Islet precursor cell (in vitro differentiated cells): ENCODE measurements at places on chromosomes 5 and 9.

DNA sequence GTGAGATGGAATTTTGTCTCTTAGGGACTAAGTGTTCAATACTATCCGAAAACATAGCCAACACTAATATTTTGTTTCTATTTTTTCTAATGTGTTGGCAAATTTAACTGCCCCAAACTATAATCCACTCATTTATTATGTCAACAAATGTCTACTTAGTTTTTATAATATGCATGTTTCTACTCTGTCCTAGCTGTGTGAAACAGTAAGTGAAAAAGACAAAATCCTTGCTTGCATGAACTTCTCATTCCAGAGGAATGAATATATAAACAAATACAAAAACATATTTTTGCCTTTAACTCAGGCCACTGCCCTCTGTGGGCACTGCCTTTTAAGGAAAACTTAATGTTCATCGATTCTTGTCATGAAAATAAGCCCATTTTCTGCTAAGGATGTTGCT is 1275.4 kb upstream of the CDH18 start:
- no peak for DNase-seq

DNA sequence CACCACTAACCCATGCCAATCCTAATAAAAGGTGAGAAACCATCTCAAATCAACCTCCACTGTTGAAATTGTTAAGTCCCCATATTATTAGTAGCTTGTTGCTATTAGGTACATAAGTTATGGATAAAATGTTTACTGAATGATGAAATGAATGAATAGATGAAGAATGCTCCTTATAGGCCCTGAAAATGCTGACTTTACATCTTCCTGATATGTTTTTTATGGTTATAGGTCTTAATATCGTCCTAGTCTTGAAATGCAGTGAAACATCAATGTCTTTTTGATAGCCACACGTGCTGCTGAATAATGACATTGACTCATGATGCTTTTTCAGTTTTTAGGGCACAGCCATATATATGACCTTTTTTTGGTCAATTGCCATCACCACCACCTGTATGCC is 277.7 kb downstream of the SAXO1 start:
- no peak for DNase-seq

- DNase-seq = peak; percentile 73
Observed at GRCh38 chr5:30968971-30969370, 224.5 kb upstream of the CDH6 start.

- no peak for DNase-seq
Observed at GRCh38 chr9:4686112-4686511, 6.7 kb downstream of the CDC37L1 start.

- no peak for DNase-seq
Observed at GRCh38 chr5:9519537-9519936, 26.3 kb downstream of the SEMA5A start.

- DNase-seq = no peak
Observed at GRCh38 chr5:82359272-82359671, 81.1 kb upstream of the RPS23 start.

- DNase-seq = no peak
Observed at GRCh38 chr5:173003360-173003759, 19.8 kb downstream of the ATP6V0E1 start.

GRCh38 chr9:116219686-116220085 is 66.1 kb downstream of the PAPPA start:
- peak; percentile 52 for DNase-seq

- no peak for DNase-seq
Observed at GRCh38 chr5:74109344-74109743, 483.3 kb downstream of the ARHGEF28 start.

- no peak for DNase-seq
Observed at GRCh38 chr5:36108758-36109460, 42.2 kb upstream of the UGT3A2 start.

- peak; percentile 79 for DNase-seq
Observed at GRCh38 chr5:132417010-132417439, 47.5 kb downstream of the SLC22A5 start.

DNA sequence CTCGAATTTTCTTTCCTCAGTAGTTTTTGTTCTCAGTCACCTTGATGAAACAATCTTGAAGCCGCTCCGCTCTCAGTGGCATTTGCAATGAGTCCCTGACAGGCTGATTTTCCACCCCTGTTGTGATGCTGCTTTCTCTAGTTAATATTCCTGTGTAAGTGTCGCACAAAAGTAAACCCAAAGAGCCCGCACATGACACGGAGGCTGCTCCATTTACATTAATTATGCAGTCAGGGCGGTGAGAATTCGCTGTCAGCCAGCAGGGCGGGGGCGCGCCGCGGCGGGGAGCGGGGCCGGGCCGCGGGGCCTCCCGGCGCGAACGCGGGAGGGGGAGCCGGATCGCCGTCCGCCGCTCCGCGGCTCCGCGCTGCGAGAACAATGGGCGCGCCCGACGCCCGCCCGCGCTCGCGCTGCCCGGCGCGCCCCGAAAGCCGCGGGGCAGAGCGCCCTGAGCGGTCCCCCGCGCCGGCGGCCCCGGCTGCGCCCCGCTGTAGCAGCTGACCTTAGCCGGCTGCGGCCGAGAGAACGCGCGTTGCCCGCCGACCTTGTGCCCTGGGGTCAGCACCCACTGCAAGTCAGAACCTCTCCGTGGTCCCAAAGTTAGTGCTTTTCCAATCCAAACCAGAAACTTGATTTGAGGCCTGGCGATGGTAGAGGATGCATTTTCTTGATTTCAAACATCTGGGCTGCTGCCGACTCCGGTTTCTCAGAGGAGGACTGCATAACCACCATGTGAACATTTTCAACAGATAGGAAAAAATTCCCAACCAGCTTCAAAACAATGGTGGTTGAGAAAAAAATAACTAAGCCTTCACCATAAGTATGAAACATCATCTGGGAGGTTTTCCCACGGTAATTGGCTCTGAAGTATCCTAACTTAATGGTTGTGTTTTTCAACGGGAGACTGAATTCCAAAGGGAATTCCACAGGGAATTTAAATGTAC is 142.6 kb downstream of the PBX3 start:
- peak; percentile 65 for DNase-seq

- no peak for DNase-seq
Observed at GRCh38 chr5:109693535-109694400, 4.0 kb downstream of the MAN2A1 start.

DNA sequence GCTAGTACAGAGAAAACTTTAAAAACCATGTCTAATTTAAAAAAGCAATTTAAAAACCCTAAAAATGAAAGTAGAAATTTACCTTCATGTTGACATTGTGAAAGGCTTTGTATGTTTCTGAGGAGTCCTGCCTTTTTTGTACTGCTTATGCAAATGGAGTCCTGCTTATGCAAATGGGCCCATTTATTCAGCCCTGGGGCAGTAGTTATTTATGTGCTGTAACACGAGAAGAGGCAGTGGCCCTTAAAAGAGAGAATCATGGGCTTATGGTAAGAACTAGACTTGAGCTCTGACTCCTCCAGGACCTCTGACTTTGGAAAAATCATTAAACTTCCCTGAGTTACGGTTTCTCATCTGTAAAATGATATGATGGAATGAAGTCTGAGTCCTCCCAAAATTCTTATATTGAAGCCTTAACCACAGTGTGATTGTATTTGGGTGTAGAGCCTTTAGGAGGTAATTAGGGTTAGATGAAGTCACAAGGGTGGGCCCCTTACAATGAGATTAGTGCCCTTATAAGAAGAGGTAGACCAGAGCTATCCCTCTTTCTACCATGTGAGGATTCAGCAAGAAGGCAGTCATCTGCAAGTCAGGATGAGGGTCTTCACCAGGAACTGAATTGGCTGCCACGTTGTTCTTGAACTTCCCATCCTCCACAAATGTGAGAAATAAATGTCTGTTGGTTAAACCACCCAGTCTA is 447.8 kb upstream of the CD180 start:
- DNase-seq = no peak

GRCh38 chr5:152256580-152256979 is 148.5 kb downstream of the NMUR2 start:
- DNase-seq = no peak

- DNase-seq = peak; percentile 96
Observed at GRCh38 chr9:85246541-85246940, 495.2 kb downstream of the AGTPBP1 start.

GRCh38 chr9:34121996-34122395 is 4.5 kb downstream of the DCAF12 start:
- DNase-seq = no peak

DNA sequence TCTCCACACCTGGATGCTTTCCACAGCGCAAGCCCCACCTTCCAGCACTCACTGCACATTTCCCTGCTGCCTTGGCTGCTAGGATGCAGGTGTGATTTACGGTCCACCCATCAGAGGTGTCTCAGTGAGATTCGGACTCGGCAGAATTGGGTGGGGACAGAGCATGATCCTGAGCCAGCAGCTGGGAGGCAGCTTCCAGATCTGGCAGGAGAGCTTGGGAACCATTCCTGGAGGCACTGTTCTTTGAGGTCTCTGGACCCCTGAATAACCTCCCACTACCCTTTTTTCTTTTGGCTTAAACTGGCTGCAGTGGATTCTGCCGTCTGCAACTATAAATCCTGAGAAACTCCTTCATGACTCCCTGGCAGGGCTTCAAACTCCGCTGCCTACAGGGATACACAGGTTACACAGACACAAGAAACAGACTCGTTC is 99.6 kb upstream of the PHYKPL start:
- DNase-seq = no peak

DNA sequence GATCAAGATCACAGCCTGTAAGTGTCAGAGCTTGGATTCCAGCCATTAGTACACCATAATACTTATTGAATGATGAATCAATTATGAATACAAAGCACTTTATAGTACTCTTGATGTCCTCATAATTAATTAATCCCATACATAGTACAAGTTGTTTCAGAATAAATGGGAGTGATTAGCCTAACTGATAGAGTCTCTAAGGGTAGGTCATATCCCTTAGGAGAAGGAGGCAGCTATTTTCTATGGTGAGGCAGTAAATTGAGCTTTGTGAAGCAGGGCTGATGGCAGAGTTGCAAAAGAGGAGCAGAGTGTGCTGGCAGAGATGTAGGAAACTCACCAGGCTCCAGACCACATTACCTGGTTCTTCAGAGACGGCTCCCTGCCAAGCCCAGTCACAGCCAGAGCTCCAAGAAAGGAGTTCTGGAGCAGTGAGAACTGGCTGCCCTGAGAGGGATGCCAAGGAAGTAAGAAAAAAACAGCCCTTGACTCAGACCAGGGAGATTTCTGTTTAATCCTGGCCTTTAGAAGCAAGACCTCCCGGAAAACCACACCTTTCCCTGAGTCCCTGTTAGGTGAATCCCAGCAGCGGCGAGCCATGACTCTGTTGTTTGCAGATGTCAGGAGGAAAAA is 112.9 kb downstream of the SH3TC2 start:
- DNase-seq = no peak

DNA sequence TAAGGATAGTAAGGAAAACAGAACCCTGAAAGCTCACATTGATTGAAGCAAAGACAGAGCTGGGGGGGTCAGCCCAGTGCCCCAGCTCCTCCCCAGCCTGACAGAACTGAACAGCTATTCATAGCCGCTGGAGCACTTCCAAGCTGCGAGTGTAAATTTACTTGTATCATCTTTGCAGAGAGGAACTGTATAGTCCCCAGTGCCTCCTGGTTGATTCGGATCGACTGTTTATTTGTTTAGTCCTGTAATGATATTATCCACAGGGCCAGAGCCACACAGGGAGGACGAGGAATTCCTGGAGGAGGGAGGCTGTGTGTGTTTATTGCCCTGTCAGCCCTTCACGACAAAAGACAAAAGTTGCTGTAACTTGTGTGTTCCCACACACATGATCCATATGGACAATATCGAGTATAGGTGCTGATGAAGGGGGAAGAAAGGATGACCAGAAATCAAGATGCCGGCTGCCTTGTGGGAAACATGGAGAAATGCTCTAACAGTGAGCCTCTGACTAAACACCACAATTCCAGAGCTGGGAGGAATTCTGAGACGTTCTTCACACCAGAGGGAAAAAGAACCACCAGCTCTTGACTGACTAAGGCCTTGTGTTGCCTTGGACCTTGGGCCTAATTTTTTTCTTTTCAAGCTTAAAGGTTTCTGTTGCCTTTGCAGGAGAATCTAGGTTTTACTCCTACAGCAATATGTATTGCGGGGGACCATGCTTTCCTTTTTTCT is 31.1 kb downstream of the FOXD1 start:
- DNase-seq = no peak
